PC-9 (cell line): ENCODE measurements at places on chromosomes 5 and 9. TPM values are rescaled to one million over a fixed set of nuclear protein-coding genes. Genes with fewer than 3 reads are reported as not detected.
A peak's percentile ranks its signal among the peaks of the same experiment; 100 is the strongest.

Gene PDE6A
- 0.35 and 0.50 TPM in 2 replicates for total RNA-seq

DNA sequence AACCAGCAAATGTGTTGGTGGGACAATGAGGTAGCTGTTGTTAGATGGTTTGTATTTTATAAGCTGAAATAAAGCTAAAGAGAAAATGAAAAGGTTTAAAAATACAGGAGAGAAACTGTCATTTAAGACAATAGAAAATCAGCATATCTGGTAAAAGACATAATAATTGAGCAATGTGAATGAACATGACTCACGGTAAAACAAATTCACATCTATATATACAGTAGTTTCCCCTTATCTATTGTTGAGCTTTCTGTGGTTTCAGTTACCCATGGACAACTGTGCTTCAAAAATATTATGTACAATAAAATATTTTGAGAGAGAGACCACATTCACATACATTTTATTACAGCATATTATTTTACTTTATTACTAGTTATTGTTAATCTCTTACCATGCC is 1649.8 kb downstream of the EFNA5 start:
- H3K27ac ChIP-seq, result no peak overlapping the region
- H3K4me3 ChIP-seq, result no peak overlapping the region
- DNase-seq, result no peak
- no peaks in the 10 kb centered on the region for H3K4me1 ChIP-seq
- no peaks in the 10 kb centered on the region for H3K36me3 ChIP-seq

Gene CAAP1
- total RNA-seq, result 12.1 and 14.0 TPM in 2 replicates

Gene FCN2
- not detected in 2 replicates for total RNA-seq

DNA sequence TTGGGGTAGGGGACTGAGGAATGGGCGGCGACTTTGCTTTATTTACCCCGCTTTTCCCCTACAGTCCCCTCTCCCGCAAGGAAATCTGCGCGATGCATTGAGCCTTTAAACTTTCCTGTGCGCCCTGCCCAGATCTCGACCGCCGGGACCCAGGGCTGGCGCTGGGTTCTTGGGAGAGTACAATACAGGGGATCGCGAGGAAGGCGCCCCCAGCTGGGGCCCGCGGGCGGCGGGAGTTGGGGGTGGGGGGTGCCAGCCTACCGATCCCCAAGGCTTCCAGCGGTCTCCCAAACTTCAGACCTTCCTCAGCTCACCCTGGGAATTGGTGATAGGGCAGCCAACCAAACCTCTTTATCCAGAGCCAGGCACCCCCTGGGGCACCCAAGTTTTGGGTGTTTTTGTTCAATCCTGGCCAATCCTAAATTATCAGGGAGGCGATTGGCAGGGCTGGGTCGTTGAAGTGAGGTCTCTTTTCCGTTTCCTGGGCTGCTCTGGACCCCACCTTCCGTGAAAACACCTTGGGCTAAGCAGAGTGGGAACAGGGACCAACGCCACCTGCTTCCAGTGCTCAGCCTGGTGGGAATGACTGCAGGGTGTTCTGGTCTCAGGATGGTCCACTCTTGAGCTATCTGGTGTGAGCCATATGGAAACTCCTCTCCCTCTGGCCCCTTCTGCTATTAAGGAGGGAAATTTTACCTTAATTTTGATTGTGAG is 51.4 kb upstream of the DAB2IP start:
- H3K4me3 ChIP-seq, result peak overlapping the region; percentile 92
- DNase-seq, result no peak
- H3K4me1 ChIP-seq, result peaks cover 26% of the 10 kb centered on the region
- no peaks in the 10 kb centered on the region for H3K27me3 ChIP-seq

Gene VCAN
- total RNA-seq, result 0.28 and 0.43 TPM in 2 replicates

- H3K4me3 ChIP-seq, result no peak overlapping the region
- DNase-seq, result peak; percentile 57
- no peaks in the 10 kb centered on the region for H3K27me3 ChIP-seq
- H3K36me3 ChIP-seq, result no peaks in the 10 kb centered on the region
- H3K27ac ChIP-seq, result peak overlapping the region; percentile 44; the same call in 1 of the 2 replicates
Observed at GRCh38 chr9:111843971-111844370, 49.2 kb upstream of the SHOC1 start.

GRCh38 chr5:122499585-122499984 is 187.5 kb downstream of the SNCAIP start:
- H3K27me3 ChIP-seq, result no peaks in the 10 kb centered on the region
- H3K4me1 ChIP-seq, result no peaks in the 10 kb centered on the region
- H3K27ac ChIP-seq, result no peak overlapping the region
- no peak for DNase-seq
- no peak overlapping the region for H3K4me3 ChIP-seq

Gene RELL2
- total RNA-seq, result 3.3 and 5.0 TPM in 2 replicates

- no peak for DNase-seq
- no peak overlapping the region for H3K4me3 ChIP-seq
- H3K27ac ChIP-seq, result no peak overlapping the region
- H3K4me1 ChIP-seq, result peaks cover 14% of the 10 kb centered on the region
- no peaks in the 10 kb centered on the region for H3K36me3 ChIP-seq
- H3K27me3 ChIP-seq, result no peaks in the 10 kb centered on the region
Observed at GRCh38 chr5:80917631-80918030, 42.5 kb upstream of the RASGRF2 start.

Gene PCDHGA12
- not detected in 2 replicates for total RNA-seq

GRCh38 chr9:125979383-125979782 is 232.2 kb downstream of the PBX3 start:
- H3K4me3 ChIP-seq, result no peak overlapping the region
- H3K36me3 ChIP-seq, result no peaks in the 10 kb centered on the region
- DNase-seq, result no peak
- H3K4me1 ChIP-seq, result no peaks in the 10 kb centered on the region

DNA sequence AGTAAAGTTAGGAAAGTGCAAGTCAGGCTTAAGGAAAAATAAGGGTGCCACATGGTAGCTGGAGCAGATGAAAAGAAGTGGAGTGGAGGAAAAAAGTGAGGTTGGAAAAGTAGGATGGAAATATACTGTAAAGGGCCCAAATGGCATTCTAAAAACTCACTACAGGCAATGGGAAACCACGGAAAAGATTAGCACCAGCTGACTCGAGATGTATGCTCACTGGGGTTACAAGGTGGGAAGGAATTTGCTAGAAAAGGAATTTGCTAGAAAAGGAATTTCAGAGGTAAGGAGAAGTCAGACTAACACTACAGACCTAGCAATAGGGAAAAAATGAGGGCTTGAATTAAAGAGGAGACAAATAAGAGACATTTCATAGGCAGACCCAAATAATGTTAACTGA is 3.6 kb downstream of the PSMD5 start:
- no peak overlapping the region for H3K27ac ChIP-seq
- peaks cover 12% of the 10 kb centered on the region for H3K4me1 ChIP-seq
- DNase-seq, result no peak
- no peak overlapping the region for H3K4me3 ChIP-seq

- H3K36me3 ChIP-seq, result no peaks in the 10 kb centered on the region
- no peaks in the 10 kb centered on the region for H3K27me3 ChIP-seq
- H3K4me3 ChIP-seq, result no peak overlapping the region
- no peak overlapping the region for H3K27ac ChIP-seq
Observed at GRCh38 chr9:108724652-108725051, 131.1 kb downstream of the ACTL7B start.

Gene IFNB1
- total RNA-seq, result not detected in 2 replicates

Gene ZNF622
- 54.4 and 73.5 TPM in 2 replicates for total RNA-seq

- H3K4me1 ChIP-seq, result peaks cover 55% of the 10 kb centered on the region
- peak overlapping the region; percentile 83 for H3K4me3 ChIP-seq
- H3K36me3 ChIP-seq, result peaks cover 6% of the 10 kb centered on the region; the same call in 1 of the 2 replicates
Observed at GRCh38 chr5:75337366-75338021, 474 bp downstream of the HMGCR start.

DNA sequence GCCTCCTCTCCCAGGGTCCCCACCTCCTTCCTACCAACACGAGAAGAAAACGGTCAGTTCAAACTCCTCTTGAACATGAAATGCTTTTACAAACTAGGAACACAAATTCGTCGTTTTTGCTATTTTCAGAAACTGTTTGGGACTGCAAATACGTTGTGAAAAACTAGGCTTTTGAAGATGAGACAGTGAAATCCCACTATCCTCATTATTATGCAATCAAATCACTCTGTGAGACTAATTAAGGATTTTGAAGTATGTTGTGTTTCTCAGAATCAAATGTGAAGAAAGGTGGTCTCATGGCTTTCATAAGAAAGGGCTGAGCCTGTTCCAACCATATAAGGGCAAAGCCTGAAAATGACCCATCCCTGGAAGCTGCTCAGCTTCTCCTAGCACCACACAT is 33.2 kb downstream of the CDH6 start:
- no peaks in the 10 kb centered on the region for H3K4me1 ChIP-seq
- H3K27me3 ChIP-seq, result no peaks in the 10 kb centered on the region; the same call in 1 of the 2 replicates
- no peak overlapping the region for H3K4me3 ChIP-seq
- no peak overlapping the region for H3K27ac ChIP-seq

Gene MARCOL
- total RNA-seq, result not detected in 2 replicates

DNA sequence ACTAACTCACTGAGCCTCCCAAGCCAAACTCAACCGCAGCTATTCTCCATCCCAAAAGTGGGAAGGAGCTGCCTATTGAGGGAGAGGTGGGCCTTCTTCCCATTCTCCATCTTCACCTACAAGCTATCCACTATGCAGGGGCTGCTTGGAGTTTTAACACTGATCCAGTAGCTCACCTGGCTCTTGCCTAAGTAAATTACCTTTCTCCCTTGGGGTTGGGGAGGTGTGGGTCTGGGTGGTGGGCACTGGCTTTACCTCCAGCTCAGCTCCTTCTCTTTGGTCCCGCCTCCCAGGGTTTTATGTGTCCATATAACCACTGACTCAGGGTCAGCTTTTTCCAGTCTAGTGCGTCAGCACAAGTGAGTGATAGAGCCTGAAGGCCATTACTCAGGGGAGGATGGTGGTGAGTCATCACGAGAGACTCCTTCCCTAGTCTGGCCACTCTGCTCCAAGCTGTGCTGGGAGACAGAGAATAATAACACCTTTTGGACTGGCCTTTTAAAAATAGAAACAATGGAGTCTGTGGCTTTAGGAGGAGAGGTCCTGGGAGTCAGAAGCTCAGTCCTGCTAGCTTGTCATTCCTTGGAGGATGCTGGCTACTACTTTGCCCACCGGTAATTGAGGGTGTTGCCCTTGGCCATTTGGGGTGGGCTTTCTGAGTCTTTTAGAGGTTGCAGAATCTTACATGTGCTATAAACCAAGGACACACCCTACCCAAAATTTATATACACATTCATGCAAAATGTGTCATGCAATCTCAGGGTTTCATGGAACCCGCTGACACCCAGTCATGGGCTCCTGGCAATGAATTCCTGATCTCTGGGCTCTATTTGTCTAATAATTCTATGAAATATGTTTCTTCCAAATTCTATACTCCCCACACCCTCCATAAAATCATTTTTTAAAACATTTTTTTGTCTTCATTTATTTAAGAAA is 35.6 kb upstream of the ATP6V1G1 start:
- no peaks in the 10 kb centered on the region for H3K36me3 ChIP-seq
- H3K4me1 ChIP-seq, result peaks cover 28% of the 10 kb centered on the region
- peak; percentile 89 for DNase-seq
- H3K27me3 ChIP-seq, result no peaks in the 10 kb centered on the region
- H3K4me3 ChIP-seq, result peak overlapping the region; percentile 2; the same call in 1 of the 2 replicates

Gene LCN9
- total RNA-seq, result not detected in 2 replicates

Gene DRD1
- not detected in 2 replicates for total RNA-seq

- no peak for DNase-seq
- peaks cover 17% of the 10 kb centered on the region for H3K4me1 ChIP-seq
- H3K4me3 ChIP-seq, result no peak overlapping the region
- H3K27me3 ChIP-seq, result no peaks in the 10 kb centered on the region
- H3K27ac ChIP-seq, result no peak overlapping the region
- H3K36me3 ChIP-seq, result no peaks in the 10 kb centered on the region
Observed at GRCh38 chr9:114902786-114903524, 27.4 kb downstream of the TNFSF8 start.

- peak; percentile 81 for DNase-seq
- H3K36me3 ChIP-seq, result no peaks in the 10 kb centered on the region
Observed at GRCh38 chr9:129174724-129175514, 3.1 kb downstream of the IER5L start.

Gene PARP8
- total RNA-seq, result 15.8 and 17.6 TPM in 2 replicates

DNA sequence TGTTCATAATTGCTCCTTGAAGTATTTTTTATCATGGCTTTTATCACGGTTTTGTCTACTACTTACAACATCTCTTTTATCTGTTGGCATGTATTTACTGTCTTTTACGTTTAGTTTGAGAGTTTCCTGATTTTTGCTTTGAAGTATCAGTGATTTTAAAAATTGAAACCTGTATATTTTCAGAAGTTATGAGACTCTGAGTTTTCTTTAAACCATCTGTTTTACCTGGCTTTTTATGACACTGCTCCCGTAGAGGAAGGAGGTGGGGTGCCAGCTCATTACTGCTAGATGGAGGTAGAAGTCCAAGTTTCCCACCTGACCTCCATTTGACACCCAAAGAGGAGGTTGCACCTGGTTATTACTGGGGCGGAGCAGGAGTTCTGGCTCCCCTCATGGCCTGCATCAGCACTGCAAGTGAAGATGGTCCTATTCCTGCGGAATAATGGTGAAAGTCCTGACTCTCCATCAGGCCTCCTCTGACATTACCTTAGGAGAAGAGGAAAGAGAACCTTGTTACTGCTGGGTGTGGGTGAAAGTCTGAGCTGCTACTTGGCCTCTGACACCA is 10.0 kb upstream of the ZNF131 start:
- H3K27ac ChIP-seq, result no peak overlapping the region
- DNase-seq, result peak; percentile 34

- no peaks in the 10 kb centered on the region for H3K4me1 ChIP-seq
- no peak for DNase-seq
- no peak overlapping the region for H3K27ac ChIP-seq
Observed at GRCh38 chr9:132699956-132700355, 29.7 kb downstream of the GTF3C4 start.

DNA sequence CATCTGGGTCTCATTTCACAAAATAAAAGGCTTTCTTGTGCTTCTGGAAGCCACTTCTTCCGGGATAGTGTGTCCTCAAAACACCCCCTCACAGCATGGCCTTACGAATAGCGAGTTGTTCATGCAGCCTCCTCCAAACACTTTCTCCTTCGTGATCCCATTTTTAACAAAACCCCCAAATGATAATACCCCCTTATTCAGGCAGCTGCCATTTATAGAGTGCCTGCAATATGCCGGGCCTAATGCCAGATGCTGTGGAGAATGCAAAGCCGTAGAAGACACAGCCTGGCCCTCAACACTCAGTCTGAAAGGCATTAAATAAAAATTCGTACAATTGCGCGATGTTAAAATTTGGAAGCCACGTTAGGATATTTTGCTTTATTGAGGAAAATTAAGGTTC is 66.4 kb upstream of the SLC44A1 start:
- DNase-seq, result no peak
- no peaks in the 10 kb centered on the region for H3K27me3 ChIP-seq
- no peak overlapping the region for H3K27ac ChIP-seq

Gene ZSWIM6
- 9.7 and 12.9 TPM in 2 replicates for total RNA-seq

- H3K4me3 ChIP-seq, result no peak overlapping the region
- no peak overlapping the region for H3K27ac ChIP-seq
- H3K27me3 ChIP-seq, result peaks cover 63% of the 10 kb centered on the region
- DNase-seq, result no peak
- no peaks in the 10 kb centered on the region for H3K4me1 ChIP-seq
- no peaks in the 10 kb centered on the region for H3K36me3 ChIP-seq
Observed at GRCh38 chr9:135056541-135056940, 30.9 kb upstream of the OLFM1 start.
